ENCODE measurements at places on chromosomes 3 and 15.

- H3K27ac ChIP-seq: no peak overlapping the region
- no peaks in the 10 kb centered on the region for H3K4me1 ChIP-seq
- H3K4me3 ChIP-seq: no peak overlapping the region
- no peak for DNase-seq
Observed at GRCh38 chr3:111787556-111788463, 71.3 kb upstream of the PHLDB2 start.

DNA sequence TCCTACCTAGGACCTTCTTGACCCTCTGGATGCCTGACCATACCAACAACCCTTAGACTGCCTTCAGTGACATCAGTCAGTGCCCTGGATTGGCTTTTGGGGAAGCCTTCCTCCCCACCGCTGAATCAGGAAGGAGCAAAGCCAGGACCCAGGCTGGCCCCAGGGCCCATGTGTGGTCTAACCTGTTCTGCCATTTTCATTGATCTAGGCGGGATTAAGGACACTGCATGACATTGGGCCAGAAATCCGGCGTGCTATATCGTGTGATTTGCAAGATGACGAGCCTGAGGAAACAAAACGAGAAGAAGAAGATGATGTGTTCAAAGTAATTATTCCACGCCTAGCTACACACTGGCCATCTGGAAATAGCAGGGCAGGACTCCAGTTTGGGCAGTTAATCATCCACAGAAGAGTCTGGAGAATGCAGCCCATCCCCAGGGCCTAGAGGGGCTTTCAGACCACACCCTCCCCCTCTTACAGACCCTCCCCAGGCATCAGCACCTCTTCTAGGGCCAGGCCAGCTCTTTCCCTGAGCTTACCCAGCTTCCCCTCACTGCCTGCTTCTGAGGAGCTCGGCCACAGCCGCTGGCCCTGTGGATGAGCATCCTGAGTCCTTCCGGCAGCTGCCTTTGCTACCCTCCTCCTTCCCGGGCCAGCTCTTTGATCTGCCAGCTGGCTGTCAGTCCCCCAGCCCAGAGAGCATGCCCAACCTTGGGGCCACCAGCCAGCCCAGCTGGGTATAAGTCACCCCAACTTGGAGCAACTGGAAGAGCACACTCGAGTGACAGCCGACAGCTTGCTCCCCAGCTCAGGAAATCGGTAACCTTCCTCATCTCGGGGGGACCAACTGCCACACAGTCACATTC is 45.9 kb downstream of the CHDH start:
- no peak overlapping the region for H3K27ac ChIP-seq
- no peak for DNase-seq
- no peaks in the 10 kb centered on the region for H3K36me3 ChIP-seq
- H3K27me3 ChIP-seq: peaks cover 7% of the 10 kb centered on the region
- H3K4me3 ChIP-seq: no peak overlapping the region

GRCh38 chr3:3734881-3735280 is 64.3 kb upstream of the LRRN1 start:
- no peaks in the 10 kb centered on the region for H3K27me3 ChIP-seq
- no peak overlapping the region for H3K27ac ChIP-seq
- no peaks in the 10 kb centered on the region for H3K4me1 ChIP-seq
- no peak for DNase-seq
- no peaks in the 10 kb centered on the region for H3K36me3 ChIP-seq

DNA sequence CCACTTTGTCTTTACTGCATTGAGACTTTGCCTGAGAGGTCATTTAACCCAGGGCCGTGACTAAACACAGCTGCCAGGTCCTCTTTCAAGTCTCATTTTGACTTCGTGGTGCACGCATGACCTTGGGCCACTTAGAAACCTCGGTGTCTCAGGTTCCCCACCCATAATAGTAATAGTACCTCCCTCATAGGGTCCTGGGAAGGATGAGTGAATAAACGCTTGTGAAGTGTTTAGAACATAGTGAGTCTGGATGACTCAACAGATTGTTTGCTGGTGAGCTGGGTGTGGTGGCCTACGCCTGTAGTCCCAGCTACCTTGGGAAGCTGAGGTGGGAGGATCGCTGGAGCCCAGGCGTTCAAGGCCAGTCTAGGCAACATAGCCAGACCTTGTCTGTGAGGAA is 56.3 kb downstream of the BDH1 start:
- no peak overlapping the region for H3K27ac ChIP-seq
- DNase-seq: no peak
- H3K36me3 ChIP-seq: no peaks in the 10 kb centered on the region

GRCh38 chr3:87969620-87970019 is 89.2 kb downstream of the CGGBP1 start:
- no peaks in the 10 kb centered on the region for H3K4me1 ChIP-seq
- no peak overlapping the region for H3K4me3 ChIP-seq
- H3K36me3 ChIP-seq: no peaks in the 10 kb centered on the region
- no peaks in the 10 kb centered on the region for H3K27me3 ChIP-seq
- H3K27ac ChIP-seq: no peak overlapping the region

Measured in DND-41 (cell line).